Stimulated activated CD4-positive, alpha-beta T cell treated with anti-CD3 and anti-CD28 coated beads, TNF-alpha, amount 100 ng/mL, for 1 hour (primary cell): ENCODE measurements at places on chromosomes 6 and 20.

GRCh38 chr6:162562041-162562440 lies 165.5 kb downstream of the PRKN start:
- DNase-seq, result no peak

- no peak for DNase-seq
These were observed 200.1 kb downstream of the BMP7 start for GRCh38 chr20:57066126-57066900.

GRCh38 chr6:43058531-43058930 lies 703 bp downstream of the MRPL2 start:
- no peak for DNase-seq

DNA sequence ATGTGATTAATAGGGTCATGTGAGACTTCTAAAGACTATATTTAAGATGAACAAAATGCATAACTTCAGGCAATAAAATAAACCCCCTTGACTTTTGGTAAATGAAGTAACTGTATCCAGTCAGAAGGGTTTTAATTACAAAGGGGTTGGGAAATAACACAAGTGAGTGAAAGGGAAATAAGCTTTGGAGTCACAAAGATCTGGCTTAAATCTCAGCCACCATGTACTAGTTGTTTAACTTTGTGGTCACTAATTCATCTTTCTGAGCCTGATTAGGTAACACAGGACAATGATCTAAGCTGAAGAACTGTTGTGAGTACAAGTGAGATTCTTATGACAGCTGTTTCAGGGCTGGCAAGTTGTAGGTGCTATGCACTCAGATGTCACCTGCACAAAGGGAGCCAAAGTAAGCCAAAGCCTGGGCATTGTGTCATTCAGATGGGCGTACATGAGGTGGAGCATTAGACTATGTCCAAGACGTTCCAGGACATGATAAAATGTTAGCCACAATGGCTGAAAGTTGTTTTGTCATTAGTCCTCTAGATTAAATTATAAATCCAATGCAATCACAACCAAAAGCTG lies 13.8 kb downstream of the TOMM34 start:
- no peak for DNase-seq

DNA sequence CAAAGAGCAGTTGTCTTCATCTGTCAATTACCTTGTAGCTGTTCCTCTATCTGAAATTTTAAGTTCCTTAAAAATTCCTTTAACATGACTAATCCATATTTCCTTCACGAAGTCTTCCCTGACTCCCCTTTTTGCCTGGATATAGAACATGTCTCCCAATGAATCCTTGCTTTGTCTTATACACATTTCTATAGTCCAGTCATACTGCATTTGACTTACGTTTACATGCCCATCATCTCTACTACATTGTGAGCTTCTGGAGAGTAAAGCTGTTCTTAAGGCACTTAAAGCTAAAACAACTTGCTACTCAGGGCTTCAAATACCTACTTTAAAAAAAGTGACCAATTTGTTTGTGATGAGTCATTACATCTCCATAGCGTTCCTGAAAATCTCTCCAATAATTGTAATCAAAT lies 4.9 kb downstream of the REV3L start:
- DNase-seq, result no peak

GRCh38 chr6:23282252-23283021 lies 713.1 kb downstream of the HDGFL1 start:
- no peak for DNase-seq

- DNase-seq, result no peak
These were observed 48.5 kb downstream of the CFAP61 start for GRCh38 chr20:20100881-20101280.

DNA sequence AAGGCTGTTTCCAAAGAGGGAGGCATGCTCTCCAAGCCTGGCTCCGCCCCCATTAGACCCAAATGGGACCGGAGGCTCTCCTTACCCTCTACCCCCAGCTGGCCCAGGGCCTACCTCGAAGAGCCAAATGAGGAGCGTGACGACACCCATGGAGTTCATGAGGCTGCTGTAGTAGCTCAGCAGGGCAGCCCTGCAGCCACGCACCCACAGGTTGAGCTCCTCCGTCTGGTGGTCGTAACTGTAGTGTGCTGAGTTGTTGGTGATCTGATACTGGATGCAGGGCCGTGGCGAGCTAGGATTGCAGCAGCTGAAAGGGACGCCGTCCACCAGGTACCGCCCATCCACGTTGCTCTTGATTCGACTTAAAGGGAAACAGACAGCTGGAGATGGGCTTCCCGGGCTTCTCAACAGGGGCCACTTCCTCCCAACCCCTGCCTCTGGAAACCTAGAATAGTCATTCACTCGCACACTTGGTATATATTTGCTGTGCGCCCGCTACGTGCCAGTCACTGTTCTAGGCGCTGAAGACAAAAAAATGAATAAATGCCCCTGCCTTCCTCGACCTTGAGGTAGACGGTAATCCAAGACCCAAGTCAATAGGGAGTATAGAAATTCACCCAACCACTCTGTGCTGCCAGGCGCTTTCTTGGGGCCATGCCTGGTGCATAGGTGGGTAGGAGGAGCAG lies 18.0 kb downstream of the PRPH2 start:
- no peak for DNase-seq

DNA sequence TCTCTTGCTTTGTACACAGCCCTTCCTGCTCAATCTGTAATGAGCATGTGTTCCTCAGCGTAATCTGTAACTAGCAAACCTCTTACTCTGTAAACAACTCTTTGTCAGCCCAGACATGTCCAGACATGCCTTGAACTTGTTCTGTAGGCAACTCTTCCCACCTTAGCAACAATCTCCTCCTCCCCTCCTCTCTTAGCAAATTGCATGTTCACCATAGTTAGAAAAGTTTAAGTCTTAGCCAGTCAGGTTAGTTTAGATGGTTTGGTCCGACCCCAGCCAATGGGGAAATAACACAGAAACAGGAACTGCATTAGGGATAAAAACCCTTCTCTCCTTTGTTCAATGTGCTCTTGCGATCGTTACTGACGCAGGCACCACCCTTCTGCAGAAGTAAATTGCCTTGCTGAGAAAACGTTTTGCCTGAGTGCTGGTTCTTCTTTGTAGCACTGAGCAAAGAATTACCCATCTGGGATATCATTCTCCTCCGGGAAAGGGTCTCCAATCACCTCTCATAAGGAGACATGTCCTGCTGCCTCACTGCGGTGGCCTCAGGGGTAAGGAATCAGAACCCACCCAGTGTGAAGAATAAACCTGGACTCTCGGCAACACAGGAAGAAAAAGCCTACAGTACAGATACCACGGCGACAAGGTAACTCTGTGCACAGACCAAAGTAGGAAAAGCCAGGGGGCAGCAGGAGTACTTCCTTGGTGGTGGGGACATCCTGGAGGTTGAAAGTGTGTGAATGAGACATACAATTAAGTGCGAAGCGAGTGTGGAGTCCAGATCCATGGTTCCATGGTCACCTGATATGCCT lies 26.2 kb downstream of the PLN start:
- DNase-seq, result no peak

- no peak for DNase-seq
These were observed 108.6 kb downstream of the EYA2 start for GRCh38 chr20:47003223-47003622.

GRCh38 chr20:43761386-43762340 lies 34.9 kb upstream of the GTSF1L start:
- no peak for DNase-seq

DNA sequence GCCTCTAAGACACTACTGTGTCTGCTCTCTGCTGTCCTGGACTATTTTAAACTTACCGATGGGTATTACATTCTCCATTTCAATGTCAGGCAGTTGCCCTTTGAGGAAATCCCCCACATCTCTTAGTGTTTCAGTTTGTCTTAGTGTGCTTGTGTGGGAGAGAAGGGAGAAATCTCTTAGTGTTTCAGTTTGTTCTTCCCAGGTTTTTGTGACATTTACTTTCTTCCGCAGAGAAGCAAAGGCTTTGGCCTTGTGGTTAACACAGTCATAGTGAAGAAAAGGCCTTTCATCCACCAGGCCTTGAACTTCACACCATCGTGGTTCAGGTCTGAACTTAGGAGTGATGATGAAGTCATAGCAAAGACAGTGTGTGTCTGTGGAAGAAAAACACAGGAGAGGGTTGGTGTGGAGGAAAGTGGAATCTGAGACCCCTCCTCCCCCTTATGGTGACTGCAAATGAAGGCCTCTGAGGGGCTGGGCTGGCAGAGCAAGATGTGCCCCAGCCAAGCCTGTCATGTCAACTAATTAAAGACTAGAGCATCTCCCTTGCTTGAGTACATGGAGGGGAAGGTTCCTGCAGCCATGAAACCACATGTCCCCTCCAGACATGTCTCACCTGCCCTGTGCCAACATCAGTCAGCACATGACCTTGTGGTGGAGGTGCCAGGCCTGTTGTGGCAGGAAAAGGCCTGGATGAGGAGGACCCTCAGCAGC lies 23.9 kb downstream of the RAET1L start:
- DNase-seq, result no peak

GRCh38 chr20:46270977-46271744 lies 37.1 kb downstream of the CDH22 start:
- no peak for DNase-seq

DNA sequence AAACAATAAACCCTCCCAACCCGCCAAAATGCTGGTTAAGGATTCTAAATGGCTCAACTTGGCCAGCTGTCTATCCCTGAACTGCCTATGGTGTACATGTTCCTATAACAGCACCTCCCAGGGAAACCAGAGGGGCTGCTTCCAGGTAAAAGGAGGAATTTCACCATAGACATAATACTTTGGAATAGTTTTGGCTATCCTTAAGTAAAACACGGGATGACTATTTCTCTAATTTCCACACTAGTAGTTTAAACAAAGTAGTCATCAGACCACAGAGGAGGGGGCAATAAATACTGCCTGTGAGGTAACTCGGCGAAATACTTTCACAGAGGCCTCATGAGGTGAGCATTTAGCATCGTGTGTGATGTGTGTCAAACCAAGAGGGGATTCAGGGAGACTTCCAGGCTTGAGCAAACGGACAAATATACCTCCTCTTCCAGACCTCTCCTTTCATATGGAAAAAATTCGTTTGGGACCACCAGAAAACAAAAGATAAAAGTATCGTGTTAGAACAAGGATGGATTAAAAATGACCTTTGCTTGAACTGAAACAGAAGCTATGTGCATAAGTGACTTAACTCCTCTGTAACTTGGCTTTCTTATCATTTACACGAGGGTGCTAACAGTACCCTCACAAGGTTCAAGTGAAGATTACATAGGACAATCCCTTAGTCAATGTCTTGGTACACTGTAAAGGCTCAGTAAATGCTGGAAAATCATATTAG lies 1.0 kb upstream of the XRN2 start:
- no peak for DNase-seq
